NCI-H510A (cell line): ENCODE measurements at places on chromosomes 2 and 18.

DNA sequence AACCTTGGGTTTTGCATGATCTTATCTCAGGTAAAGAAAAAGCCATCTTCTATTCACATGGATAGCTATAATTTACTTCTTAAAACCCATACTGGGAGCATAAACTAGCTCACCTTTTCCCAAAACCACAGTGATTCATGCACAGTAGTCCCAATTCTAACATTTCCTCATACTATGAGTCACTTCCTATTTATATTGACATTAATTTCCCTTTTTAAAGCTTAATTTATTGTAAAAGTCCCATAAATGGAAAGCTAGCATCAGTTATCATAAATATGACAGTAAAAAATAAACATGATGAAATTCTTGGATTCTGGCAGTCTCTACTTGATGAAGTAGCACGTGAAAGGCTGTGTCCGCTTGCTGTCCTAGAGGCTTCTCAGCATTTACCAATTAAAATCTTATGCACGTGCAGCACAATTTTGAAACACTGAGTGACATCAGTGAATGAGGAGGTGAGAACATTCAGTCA lies 180.1 kb downstream of the CDH2 start:
- no peak for DNase-seq

DNA sequence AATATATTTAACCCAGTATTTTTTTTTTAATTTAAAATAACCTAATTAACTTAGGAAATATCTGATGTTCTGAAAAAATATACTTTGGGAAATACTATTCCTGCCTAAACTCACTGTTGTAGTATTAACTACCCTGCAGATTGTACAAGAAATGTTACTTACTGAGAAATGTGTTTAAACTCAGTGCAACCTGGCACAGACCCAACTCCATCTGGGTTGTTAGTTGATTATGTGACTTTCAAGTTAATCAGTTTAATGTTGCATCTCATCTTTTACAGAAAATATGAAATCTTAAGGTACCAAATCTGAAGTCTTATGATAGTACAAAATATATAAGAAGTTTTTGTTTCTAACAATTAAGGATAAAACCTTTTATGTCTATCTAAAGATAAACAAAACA lies 27.3 kb downstream of the VAPA start:
- no peak for DNase-seq

GRCh38 chr2:241258505-241259280 lies 56.8 kb downstream of the HDLBP start:
- no peak for DNase-seq

DNA sequence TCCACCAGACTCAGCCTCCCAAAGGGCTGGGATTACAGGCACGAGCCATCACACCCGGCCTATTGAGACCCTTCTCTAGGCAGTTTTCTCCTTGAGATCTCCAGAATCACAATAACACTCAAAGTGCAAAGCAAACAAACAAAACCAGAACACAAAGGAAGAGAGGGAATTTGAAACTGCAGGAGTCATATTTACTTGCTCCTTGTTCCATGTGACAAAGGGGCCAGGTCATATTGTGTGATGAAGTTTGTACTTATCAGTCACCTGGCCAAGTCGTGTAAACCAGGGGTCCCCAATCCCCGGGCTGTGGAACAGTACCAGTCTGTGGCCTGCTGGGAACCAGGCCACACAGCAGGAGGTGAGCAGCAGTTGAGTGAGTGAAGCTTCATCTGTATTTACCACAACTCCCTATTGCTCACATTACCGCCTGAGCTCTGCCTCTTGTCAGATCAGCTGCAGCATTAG lies 26.5 kb downstream of the SCYGR8 start:
- peak; percentile 76 for DNase-seq

GRCh38 chr18:79402209-79402576 lies 6.5 kb downstream of the NFATC1 start:
- DNase-seq, result no peak

DNA sequence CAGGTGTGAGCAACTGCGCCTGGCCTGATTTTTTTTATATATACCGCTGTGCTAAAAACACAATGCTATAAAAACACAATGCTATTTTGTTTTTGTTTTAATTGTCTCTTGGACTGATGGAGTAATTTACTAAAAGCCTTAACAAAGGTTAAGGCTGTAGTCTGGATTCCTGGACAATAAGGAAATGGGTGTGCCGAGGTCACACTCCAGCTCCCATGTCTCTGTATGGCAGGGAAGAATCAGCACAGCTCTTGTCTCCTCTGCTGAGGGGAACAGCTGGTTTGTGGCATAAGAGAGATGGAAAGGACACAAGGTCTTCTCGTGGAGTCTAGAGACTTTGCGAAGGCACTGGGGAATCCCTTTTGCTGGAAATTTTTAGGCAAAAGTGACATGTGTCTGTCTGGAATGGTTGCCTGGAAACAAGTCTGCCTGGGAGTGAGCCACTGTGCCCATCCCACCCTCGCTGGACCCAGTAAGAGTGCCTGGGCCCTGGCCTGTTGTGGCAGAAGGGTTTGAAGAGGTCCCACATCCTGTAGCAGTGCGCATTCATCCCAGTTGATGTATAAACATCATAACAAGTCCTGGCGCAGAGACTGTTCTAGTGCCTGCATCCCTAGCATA lies 73.1 kb downstream of the MAPK4 start:
- DNase-seq, result no peak

GRCh38 chr2:125398738-125399524 lies 1257.0 kb upstream of the GYPC start:
- no peak for DNase-seq

DNA sequence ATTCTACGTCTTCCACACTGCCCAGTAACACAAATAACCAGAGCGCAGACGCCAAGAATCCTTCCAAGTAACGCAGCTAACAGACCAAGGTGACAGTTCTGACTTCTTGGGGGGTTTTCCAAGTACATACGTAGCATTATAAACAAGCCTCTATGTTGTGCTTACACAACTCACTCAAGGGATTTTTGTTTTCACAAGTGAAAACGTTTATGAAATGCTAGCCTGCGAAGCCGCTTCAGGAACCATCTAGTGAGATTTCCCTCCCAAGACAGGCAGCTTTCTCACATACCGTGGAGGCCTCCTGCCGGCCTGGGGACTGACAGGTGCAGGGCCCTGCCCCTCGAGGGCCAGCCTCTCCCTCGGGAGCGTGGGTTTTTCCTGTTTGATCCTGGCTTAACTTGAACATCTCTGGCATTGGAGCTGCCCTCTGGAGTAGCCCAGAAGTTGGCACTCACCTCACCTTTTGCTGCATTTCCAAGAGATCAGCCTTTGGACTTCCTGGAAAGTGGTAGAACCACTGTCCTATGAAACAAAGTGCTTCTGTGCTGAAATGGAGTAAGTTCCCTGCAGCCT lies 151.1 kb downstream of the MBP start:
- DNase-seq, result no peak

DNA sequence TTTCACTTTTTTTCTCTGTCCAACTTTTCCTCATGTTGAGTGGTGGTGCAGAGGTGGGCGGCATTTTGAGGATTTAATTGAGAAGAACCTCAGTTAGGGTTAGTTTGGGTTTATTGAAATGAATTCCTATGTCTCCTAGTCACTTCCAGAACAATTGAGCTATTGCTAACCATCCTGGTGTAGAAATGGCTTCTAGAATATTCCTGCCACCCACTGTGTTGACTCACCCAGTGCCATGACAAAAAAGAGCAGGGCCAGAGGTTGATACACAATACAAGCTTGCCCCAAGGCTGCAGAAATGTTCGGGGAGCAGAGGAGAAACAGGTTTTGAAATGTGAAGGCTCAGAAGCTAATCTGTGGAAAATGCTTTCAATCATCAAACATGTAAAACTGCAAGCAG lies 167.1 kb upstream of the TRIB2 start:
- no peak for DNase-seq

- no peak for DNase-seq
These were observed 121.8 kb downstream of the CDC42EP3 start for GRCh38 chr2:37549598-37549997.

- DNase-seq, result no peak
These were observed 88.7 kb downstream of the ASB1 start for GRCh38 chr2:238515377-238515776.

- DNase-seq, result no peak
These were observed 1.0 kb upstream of the CUL3 start for GRCh38 chr2:224586127-224586695.

- DNase-seq, result no peak
These were observed 48.5 kb downstream of the ANKRD12 start for GRCh38 chr18:9184998-9185613.

- DNase-seq, result no peak
These were observed 40.2 kb downstream of the EFEMP1 start for GRCh38 chr2:55883357-55883756.

GRCh38 chr2:53753041-53753440 lies 14.6 kb upstream of the CHAC2 start:
- DNase-seq, result no peak

GRCh38 chr18:63924551-63924950 lies 16.8 kb downstream of the SERPINB10 start:
- no peak for DNase-seq

- no peak for DNase-seq
These were observed 64.2 kb upstream of the OTOS start for GRCh38 chr2:240204431-240205276.

DNA sequence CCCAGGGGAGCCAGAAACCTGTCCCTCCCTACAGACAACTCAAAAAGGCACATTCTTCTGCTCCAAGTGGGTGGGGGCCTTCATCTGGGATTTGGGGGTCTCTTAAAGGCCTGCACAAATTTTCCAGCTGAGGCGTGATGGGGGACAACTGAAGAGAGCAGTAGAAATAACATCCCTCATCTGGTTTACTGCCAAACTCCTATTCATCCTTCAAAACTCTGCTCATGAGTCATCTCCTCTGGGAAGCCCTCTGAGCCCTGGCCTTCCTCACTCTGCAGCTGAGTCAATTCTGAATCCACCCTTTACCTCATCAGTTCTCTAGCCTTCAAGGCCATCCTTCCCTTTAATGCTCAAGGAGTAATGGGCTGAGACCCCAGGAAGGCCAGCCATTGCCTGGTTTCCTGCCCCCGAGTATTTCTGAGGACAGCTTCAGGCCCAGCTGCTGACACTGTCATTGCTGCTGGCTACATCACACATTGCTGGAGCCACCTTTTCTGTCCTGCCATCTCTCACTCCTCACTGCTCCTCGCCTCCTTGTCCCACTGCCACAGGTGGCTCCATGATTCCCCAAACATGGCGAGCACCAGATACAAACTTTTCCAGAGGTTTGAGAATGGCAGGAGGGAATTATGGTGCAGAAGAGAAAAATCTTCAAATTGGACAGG lies 32.2 kb upstream of the GLI2 start:
- DNase-seq, result no peak

DNA sequence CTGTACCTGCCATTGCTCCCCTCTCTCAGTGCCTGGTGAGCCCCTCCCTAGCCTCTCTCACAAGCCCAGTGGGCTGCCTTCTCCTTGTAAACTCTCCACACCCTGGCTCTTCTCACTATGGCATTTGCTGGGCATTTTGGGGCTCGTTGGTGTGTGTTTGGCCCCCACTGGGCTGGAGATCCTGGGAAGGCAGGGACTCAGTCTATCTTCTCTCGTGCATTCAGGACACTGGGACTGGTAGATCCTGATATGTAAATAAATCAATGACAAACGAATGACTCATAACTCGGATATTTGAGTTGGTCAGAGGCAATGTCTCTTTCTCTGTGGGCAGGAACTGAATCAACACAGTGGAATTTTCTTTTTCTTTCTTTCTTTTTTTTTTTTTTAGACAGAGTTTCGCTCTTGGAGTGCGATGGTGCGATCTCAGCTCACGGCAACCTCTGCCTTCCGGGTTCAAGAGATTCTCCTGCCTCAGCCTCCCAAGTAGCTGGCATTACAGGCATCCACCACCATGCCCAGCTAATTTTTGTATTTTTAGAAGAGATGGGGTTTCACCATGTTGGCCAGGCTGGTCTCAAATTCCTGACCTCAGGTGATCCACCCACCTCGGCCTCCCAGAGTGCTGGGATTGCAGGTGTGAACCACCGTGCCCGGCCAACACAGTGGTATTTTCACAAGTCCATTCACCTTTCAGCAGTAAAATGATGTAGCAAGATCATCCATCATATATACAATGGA lies 144.6 kb upstream of the SPRED2 start:
- no peak for DNase-seq

DNA sequence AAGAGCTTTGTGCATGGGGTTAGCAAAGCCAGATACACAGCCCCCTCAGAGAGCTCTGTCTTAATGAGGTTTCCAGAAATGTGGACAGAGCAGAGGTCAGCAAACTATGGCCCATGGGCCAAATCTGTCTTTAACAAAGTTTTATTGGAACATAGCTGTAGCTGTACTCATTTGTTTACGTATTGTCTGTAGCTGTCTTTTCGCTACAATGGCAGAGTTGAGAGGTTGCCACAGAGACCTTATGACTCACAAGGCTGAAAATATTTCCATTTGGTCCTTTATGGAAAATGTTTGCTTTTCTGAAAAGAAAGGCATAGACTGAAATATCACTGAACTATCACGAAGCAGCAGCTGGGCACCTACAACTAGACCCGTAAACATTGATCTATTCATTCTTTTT lies 841.8 kb downstream of the SLC4A3 start:
- no peak for DNase-seq

DNA sequence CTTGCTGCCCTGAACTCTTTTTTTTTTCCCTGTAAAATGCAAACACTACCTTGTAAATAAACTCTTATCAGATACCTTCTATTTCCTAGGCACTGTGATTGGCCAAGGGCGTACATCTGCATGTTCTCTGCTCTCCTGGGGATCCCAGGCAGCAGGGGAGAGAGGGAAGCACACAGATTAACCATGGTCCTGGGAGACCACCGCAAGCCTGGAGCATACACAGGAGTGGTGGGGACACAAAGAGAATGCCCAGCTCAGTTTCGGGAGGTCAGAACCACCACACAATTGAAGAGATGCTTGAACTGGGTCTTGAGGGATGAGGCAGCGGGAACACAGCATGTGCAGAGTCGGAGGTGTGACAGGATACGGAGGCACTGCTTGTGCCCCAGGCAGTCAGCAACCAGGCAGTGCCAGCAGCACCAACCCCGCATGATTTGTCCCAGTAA lies 2.1 kb downstream of the GREB1 start:
- no peak for DNase-seq

- DNase-seq, result no peak
These were observed 228.0 kb upstream of the MEX3C start for GRCh38 chr18:51425475-51425874.

DNA sequence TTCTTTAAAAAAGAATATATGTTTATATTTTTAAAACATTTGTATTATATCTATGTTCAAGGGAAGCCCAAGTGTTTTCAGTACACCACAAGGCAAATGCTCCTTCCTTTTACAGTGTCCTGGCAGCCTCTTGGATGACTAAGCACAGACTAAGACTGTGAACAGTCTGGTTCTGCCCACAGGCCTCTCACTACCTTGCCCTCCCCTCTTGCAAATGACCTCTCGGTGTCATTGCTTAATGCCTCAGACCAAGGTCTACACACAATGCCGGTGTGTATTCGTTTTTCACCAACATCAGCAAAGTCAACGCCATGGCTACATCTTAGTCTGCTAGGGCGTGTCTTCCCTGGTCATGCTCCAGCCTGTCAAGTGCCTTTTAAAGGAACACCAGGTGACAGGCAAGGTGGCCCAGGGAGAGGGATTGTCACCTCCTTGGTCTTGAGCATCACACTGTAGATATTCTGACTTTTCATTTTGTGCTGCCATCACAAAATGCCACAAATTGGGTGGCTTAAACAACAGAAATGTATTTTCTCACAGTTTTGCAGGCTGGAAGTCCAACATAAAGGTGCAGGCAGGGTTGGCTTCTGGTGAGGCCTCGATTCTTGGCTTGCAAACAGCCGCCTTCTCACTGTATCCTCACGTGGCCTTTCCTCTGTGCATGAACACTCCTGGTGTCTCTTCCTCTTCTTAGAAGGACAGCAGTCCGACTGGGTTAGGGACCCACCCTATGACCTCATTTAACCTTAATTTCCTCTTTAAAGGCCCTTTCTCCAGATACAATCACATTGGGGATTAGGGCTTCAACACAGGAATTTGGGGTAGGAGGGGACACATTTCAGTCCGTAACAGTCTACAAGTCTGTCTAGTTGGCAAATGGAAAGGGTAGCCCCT lies 266.5 kb downstream of the KLHL29 start:
- DNase-seq, result no peak
